ENCODE measurements at places on chromosomes 5 and 9.

GRCh38 chr9:121296213-121297127 is 28.5 kb downstream of the GSN start:
- no peak for DNase-seq

- DNase-seq, result no peak
Measured at GRCh38 chr9:117768750-117769395, 64.7 kb downstream of the TLR4 start.

- DNase-seq, result no peak
Measured at GRCh38 chr9:114525513-114525912, 20.2 kb upstream of the WHRN start.

DNA sequence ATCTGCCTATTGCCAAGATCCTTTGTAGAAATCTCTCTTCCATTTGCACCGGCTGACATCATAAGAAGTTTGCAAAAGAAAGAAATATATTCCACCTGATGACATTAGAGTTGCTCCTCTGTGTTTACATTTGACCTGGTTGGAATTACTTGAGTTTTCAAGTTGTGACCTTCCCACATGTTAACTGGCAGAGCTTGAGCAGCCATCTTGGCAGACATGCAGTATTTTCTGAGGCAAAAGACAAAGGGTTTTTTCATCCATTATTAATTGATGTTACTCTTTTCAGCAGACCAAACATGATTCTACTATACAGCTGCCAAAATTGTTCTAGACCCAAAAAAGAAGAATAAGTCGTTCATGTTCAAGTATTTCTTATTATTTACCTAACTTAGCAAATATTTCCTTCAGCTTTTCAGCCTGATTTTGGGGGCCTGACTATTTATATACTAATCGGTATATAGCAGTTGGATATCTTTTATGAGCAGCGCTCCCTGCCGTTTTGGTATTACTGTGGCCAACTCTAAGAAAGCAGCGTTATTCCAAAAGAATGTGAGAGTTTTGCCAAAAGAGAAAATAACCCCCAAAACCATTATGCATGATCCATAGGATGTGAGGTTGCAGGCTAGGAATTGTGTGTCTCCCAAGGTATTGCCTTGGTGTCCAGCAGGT is 212.9 kb downstream of the PBX3 start:
- no peak for DNase-seq

- no peak for DNase-seq
Measured at GRCh38 chr5:150017226-150018005, 16.9 kb downstream of the HMGXB3 start.

GRCh38 chr9:21968331-21969010 is 25.7 kb downstream of the CDKN2A start:
- no peak for DNase-seq

- no peak for DNase-seq
Measured at GRCh38 chr5:83035373-83036100, 41.7 kb downstream of the TMEM167A start.
